ENCODE measurements at places on chromosomes 12 and 14.

GRCh38 chr14:58331111-58331510 lies 32.8 kb downstream of the ARID4A start:
- peak; percentile 82 for DNase-seq

GRCh38 chr12:53712059-53712643 lies 15.1 kb downstream of the CALCOCO1 start:
- DNase-seq: peak; percentile 61

GRCh38 chr14:69963966-69964365 lies 84.8 kb downstream of the SMOC1 start:
- DNase-seq: no peak

DNA sequence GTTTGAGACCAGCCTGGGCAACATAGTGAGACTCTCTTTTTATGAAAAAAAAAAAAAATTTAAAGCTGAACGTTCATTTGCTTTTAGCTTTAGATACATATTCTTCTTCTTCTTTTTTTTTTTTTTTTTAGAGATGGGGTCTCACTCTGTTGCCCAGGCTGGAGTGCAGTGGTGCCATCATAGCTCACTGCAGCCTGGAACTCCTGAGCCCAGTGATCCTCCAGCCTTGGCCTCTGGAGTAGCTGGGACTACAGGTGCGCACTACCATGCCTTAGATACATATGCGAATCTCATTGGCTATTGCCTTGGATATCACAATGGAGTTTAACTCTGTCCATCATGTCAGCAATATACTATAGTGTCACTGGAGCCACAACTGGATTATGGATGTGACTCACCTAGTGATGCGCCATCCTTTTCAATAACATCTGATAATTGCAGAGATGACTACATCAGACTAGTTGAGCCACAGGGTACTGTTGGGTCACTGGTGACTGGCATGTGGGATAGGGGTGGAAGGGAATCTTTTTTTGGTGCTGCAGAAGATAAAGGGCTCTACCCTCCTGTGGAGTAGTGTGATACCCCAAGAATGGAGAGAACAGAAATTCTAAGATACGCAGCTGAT lies 2.7 kb upstream of the ADIPOR2 start:
- DNase-seq: no peak

DNA sequence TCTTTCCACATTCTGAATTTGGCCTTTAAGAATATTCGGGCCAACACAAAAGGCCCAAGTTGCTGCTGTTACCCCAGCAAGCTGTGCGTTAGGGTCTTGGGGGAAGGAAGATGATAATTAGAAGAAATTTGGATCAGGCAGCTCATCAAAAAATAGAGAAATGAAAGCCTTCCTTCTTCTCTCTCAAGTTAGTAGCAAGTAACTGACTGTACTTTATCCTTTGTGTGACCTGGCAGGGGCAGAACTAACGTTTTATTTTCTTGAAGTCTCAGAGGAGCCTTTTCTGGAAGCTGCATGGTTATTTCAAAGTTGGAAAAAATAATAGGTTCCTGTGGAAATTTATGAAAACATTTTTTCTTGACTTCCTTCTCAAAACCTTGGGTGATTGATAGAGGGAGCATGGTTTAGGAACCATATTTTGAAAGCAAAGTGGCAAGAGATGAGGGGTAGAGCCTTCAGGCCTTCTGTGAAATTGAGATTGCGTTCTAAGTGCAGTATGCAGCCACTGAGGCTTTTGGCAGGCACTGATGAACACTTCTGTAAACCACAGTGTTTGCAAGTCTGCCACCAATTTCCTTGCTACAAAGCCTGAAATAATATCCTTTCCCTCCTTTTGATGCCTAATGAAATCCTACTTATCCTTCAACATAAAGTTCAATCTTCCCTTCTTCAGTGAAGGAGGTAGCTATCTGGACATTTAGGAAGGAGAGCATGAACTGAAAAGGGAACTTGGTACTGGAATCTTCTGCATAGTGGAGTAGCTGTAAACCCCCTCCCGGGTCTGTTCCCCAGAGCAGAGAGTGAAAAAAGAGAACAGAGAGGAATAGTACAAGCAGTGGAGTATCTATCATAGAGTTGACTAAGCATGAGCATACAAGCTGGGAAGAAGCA lies 123.2 kb downstream of the FGD4 start:
- DNase-seq: no peak

DNA sequence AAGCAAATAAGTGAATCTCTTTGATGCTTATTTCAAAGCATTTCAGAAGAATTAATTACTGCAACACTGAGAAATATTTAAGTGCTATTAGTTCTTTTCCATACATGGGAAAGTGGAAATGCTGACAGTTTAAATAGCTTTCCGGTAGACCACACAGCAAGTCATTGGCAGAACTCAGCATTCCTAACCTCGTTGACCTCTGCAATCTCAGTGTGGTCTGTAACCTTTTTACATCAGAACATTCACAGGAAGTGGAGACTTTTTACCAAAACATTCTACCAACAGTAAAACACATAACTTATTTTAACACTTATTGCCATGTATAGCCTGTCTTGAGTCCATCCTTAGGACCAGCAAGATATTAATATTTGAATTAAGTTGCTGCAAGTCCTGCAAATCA lies 249.5 kb upstream of the DCN start:
- DNase-seq: no peak

DNA sequence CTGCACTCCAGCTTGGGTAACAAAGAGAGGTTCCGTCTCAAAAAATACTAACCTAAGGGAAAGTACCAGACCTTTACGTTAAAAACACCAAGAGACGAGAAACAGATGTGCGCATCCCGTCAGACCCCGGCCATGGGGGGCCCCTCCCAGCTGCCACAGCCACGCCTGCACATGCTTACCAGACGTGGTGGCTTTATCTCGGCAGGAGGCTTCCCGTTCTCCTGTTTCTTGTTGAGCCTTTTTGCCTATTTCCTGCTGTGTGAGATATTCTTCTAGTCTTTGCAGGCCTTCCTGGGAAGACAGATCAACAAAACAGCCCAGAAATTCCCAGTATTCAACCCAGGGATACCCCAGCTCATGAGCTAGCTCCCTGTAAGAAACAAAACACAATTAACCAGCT lies 23.6 kb downstream of the PGAM5 start:
- DNase-seq: no peak

DNA sequence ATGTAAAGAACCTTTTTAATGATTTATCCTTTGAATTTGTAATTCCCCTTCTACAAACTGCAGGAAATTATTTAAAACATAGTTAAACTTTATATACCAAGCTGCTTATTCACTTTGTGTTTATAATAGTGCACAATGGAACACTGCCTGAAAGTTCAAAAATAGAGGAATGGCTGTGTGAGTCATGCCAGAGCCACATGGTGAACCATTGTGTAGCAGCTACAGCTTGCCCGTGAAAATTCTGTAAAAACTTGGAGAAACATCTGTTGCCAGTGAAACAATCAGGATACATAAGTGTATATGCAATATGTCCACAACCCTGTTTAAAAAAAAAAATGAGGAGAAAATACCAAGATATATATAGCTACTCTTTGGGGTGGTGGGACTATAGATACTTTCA lies 59.5 kb downstream of the VEZT start:
- DNase-seq: peak; percentile 10

- DNase-seq: peak; percentile 90
These were observed 8.1 kb downstream of the TXNRD1 start for GRCh38 chr12:104223712-104224111.

GRCh38 chr14:76862546-76863282 lies 36.5 kb downstream of the LRRC74A start:
- no peak for DNase-seq

DNA sequence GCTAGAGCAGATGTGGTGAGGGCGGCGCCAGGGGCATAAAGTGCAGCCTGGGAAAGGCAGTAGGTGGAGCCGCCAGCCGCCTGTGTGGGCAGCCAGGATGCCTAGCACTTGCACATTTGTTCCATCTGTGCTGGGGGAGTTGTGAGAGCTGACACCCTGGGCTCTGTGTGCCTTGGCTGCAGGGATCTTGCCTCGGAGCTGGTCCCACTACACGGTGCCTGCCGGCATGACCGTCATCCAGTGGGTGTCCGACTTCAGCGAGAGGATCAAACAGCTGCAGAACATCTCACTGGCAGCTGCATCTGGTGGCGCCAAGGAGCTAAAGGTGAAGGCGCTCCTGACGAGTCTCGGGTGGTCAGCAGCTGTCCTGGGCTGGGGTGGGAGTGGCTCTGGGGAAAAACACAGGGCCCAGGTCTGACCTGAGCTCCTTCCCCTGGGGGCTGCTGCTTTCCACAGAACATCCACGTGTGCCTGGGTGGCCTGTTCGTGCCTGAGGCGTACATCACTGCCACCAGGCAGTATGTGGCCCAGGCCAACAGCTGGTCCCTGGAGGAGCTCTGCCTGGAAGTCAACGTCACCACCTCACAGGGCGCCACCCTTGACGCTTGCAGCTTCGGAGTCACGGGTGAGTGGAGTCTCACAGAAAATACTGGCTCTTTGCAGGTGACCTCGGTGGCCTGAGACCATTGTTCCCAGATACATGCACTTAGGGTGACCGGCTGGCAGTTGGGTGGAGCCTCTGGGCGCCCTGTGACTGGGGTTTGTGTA lies 37.4 kb downstream of the HSP90AA1 start:
- DNase-seq: no peak

GRCh38 chr14:93121030-93121834 lies 5.5 kb upstream of the ITPK1 start:
- no peak for DNase-seq

GRCh38 chr14:84825481-84826251 lies 704.3 kb upstream of the FLRT2 start:
- DNase-seq: no peak

DNA sequence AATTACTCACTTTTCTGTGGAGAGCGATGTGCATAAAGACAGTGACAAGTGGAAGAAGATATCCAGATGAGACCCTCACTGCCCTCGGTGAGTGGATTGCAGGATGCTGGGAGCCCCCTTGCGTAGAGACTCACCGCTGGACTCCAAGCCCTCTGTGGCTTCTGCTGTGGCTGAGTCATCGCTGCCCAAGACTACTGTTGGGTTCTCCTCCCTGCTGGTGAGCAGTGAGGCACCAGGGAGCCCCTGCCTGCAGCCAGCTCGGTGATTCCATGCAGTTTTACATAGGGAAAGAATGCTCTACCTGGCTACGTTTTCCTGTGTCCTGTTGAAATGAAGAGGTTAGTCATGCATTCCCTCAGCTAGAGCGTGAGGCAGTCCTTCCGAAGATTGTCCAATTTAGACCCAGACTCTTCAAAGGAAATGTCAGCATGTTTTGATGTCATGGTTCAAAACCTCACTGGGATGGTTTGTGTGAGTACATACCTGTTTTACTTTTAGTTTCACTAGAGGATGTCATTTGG lies 28.2 kb downstream of the TRAF3 start:
- DNase-seq: peak; percentile 46

GRCh38 chr14:73738518-73739173 lies 24.5 kb upstream of the PNMA1 start:
- DNase-seq: no peak

DNA sequence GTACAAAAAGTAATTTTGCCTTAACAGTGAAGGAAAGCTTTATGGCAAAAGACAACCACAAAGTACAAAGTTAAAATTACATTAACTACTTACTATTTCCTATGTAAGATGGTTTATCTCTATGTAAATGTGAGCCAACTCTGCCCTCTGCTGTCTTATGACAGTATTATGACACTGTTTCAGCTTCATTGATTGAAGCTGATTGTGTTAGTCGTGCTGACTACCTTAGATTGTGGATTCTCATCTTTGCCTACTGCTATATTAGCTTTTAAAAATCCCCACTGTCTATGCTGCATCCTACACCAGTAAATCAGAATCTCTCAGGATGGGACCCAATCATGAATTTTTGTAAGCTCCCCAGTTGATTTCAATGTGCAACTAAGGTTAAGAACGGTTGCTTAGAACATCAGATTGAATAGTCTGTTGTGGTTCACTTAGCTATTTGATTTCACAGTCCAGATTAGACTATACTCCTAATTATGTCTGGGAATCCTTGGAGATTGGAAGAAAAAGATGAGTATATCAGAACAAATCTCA lies 12.2 kb upstream of the SPTB start:
- peak; percentile 24 for DNase-seq

GRCh38 chr12:67877727-67878126 lies 111.5 kb upstream of the IFNG-AS1 start:
- no peak for DNase-seq

DNA sequence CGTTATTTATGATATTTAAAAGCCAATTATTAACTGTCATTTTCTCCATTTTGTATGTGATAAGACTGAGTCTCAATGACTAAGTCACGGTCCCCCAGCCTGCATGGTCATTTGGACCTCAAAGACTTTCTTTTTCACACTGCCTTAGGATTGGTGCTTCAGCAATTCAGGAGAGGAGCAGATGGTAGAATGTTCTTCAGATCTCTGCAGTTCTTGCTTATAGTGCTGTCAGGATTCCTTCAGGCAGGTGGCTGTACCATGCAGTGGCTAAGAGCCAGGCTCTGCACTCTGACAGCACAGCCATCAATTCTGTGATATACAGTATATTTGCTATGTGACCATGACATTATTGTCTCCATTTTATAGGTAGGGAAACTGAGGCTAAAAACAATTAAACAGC lies 18.7 kb downstream of the SSPN start:
- DNase-seq: no peak

DNA sequence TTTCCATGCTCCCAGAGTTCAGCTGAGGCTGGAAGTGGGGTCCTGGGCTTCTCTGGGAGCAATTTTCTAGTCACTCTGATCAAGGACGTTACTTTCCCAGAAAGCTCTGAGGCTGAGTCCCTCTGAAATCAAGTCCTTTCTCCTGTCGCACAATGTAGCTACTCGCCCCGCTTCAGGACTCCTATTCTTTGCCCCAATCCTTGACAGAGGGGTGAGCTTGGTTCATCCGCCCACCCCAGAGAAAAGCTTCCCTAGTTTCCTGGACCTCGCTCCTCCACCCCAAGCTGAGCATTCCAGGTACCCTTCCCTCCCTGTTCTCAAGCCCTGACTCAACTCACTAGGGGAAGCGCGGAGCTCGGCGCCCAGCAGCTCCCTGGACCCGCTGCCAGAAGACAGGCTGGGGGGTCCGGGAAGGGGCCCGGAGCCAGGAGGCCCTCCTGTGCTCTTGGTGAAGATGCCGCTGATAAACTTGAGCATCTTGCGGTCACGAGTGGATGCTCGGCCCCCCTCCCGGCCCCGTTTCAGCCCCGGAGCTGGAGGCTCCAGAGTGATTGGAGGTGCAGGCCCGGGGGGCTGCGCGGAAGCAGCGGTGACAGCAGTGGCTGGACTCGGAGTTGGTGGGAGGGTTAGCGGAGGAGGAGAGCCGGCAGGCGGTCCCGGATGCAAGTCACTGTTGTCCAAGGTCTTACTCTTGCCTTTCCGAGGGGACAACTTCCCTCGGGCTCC lies 1.6 kb downstream of the AGAP2 start:
- no peak for DNase-seq

DNA sequence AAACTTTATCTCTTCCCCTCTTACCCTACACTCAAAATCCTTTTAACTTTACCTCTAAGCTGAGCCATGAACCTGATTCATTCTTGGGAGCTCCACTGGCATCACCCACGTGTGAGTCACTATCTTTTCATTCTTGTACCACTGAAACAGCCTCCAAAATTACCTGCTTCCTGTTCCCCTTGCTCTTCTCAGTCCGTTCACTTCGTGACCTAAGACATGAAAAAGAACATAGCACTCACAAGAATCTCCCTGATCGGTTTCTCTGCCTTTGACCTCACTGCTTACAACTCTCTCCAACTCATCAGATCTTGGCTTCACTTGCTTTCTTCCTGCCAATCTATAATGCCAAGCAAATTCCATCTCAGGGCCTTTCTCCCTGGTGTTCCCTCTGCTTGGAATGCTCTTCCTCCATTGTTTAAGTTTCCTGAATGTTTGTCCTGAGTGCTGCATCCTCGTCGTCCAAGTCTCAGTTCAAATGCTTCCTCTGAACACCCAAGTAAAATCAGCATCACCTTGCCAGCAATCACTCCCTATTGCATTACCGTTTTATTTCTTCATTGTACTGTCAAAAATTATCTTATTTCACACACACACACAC lies 9.2 kb downstream of the GLIPR1 start:
- no peak for DNase-seq

Measured in Caki2 (cell line).